ENCODE measurements at places on chromosomes 5 and 9.

DNA sequence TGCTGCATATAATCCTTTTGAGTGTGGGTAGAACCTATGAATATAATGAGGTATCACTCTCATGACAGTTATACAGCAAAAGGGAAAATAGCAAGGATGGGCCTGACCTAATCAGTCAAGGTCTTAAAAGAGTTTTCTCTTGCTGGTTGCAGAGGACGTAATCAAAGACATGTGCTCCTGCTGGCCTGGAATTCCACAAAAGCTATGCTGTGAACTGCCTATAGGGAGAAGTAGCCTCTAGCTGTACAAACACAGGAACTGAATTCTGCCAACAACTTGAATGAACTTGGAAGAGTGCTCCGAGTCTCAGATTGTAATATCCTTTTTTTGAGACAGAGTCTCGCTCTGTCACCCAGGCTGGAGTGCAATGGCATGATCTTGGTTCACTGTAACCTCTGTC lies 195.6 kb downstream of the PLK2 start:
- no peak for DNase-seq

- DNase-seq = no peak
Measured at GRCh38 chr9:32737378-32737777, 46.0 kb upstream of the TMEM215 start.

GRCh38 chr9:92992549-92992948 lies 45.2 kb downstream of the FGD3 start:
- no peak for DNase-seq

- no peak for DNase-seq
Measured at GRCh38 chr5:157574456-157575380, 857 bp downstream of the ADAM19 start.

DNA sequence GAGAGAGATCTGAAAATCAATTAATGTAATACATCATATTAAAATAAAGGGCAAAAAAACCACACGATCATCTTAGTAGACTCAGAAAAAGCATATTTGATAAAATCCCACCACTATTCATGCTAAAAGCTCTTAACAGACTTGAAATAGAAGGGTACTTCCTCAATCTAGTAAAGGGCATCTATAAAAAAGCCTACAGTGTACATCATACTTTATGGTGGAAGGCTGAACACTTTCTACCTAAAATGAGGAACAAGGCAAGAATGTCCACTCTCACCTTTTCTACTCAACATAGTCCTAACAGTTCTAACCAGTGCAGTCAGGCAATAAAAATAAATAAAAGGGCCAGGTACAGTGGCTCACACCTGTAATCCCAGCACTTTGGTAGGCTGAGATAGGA lies 38.9 kb downstream of the POLK start:
- DNase-seq = no peak

DNA sequence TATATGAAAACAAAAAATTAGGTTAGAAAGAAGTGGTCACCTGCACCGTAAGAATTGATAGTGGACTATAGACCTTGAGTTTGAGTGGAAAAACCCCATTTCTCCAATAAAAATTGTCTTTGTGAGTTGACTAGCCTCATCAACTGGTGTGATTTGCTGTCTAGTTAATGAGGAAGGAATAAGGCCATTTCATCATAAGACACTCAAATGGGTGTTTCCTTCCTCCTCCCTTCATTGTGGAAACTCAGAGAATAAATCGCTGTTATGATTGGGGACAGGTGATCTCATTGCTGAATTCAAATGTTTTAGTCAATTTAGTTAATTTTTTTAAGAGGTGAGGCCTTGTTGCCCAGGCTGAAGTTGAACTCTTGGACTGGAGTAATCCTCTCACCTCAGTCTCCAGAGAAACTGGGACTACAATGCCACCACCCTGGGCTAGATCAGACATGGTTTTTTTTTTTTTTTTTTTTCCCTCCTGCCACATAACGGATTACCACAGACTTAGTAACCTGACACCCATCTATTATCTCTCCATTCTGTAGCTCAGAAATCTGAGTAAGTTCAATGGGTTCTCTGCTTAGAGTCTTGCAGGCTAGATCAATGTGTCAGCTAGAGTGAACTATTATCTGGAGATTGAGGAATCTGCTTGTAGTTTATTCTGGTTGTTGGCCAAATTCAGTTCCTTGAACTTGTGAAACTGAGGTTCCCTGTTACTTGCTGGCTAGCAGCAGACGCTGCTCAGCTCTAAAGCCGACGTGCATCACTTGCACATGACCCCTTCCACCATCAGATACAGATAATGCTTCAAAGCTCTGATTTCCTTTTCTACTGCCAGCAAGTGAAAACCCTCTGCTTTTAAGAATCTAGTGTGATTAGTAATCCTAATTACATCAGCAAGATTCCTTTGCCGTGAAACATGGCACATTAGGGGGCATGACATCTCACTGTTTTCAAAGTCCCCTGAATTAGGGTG lies 663.8 kb upstream of the CDH9 start:
- no peak for DNase-seq

GRCh38 chr5:78727786-78728761 lies 79.5 kb upstream of the LHFPL2 start:
- DNase-seq = no peak

DNA sequence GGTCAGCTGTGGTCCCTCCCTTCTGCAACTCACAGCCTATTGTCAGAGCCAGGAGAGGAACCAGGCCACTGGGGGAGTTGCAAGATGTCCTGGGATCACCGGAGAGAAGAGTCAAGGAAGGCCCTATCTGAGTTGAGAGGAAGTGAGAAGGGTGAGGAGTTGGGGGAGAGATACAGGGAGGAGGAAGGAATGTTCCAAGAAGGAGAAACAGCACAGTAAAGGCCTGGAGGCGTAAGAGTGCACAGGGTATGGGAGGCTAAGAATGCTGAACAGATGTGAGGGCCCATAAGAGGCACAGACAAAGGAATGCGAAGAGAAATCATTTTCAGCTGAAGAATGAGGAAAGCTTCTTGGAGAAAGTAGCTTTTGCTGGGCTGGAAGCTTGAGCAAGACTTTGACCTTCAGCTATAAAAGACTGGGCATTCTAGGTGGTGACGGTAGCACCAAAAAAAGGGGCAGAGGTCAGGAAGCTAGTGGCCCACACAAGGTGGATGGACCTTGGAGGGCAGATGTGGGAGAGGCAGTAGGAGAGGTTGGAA lies 21.6 kb upstream of the CSF1R start:
- DNase-seq = no peak

DNA sequence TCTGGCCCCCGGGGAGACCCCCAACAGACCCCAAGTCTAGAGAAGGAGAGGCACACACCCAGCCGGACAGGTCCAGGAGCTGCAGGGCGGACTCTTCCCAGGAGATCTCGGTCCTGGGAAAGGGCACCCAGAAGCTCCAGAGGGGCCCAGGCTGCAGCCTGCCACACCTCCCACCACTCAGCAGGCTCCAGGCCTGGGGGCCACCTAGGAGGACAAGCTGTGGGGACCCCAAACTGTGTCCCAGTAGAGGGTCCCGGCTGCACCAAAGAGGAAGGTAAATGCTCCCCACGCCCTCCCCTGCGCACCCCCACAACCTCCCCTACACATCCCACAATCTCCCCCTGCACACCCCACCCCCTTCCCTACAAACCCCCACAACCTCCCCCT lies 48.5 kb downstream of the PLEKHG4B start:
- no peak for DNase-seq

DNA sequence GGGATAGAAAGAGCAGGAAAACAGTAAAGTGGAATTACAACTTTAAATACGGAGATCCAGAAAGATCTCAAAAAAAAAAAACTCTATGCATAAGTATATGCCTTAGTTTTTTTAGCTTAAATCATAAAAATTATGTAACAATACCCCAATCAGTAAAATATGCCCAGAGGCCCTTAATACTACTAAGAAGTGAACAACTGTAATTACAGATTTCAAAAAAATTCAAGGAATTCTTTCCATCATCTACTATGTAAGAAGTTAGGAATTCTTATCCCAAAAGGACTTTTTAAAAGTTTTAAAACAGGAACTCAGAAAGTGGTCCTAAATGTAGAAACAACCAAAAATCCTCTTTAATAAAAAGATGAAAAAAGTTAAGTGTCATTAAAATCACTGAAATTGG lies 111.3 kb downstream of the SSBP2 start:
- no peak for DNase-seq

GRCh38 chr5:180640611-180640860 lies 8.9 kb downstream of the FLT4 start:
- no peak for DNase-seq

DNA sequence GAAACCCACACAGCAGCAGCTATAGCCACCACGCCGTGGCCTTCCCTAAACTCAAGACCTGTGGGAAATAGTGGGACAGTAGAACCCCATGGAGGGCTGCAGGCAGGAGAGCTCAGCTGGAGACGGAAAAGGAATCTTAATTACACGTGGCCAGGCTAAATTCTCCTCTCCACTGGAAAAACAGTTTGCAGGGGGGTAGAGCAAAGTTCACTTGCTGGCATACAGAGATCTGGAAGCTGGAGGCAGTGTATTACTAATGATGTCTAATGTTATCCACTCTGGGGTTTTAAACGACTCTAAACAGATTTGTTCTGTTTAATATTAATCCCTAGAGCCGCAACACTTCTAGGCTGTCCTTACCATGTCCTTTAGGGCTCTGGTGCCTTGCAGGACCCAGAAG lies 257.1 kb downstream of the SAXO1 start:
- DNase-seq = no peak

GRCh38 chr9:14909961-14910805 lies at the start of gene FREM1:
TSS of gene FREM1 (minus strand) at chr9:14910428. CDS start at chr9:14868977, 41,451 bp downstream.
- no peak for DNase-seq

DNA sequence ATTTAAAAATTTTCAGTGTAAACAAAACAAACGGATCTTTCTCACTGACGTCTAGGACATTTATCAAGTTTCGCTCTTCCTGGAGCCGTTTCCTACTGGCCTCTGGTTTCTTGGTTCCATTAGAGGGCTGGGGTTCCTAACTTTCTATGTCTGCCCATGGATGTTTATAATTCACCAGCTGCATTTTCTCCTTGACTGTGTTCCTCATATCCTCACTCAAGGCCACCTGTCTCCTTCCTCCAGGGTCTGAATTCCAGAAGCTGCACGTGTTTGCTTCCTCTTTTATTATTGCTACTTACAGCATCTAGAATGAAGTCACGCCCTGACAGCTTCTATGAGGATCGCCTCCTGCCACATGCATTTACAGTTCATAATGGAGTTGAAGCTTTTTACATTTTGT lies 74.1 kb upstream of the BASP1 start:
- DNase-seq = no peak

GRCh38 chr9:127166111-127166510 lies 43.7 kb upstream of the ANGPTL2 start:
- no peak for DNase-seq
